Right lung (tissue), 10 donors: ENCODE measurements at places on chromosomes 2 and 18.

GRCh38 chr2:72097276-72097675 is 50.4 kb downstream of the CYP26B1 start:
- no peak for DNase-seq

DNA sequence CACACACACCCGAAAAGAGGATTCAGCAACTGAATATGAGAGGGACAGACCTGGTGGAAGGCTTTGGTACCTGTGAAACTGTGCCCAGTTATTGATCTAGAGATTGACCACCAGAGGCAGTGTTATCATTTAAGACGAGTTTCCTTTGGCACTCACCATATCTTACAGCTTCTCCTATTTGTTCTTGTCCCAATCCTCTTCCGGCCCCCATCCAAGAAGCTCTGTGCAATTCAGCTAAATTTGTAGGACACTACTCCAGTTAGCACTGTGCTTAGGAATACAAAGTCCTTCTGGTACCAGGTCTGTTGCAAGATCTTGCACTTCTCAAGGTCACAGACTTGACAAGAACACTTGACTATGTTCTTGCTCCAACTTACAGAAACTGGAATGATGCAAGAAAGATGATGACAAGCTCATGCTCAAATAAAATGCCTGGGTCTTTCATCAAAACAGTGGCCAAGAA is 177.7 kb downstream of the TMEM247 start:
- peak; percentile 80 for DNase-seq

- DNase-seq = no peak
Measured at GRCh38 chr2:191048073-191048472, 34.1 kb upstream of the STAT1 start.

- no peak for DNase-seq
Measured at GRCh38 chr2:229044581-229044980, 226.5 kb downstream of the PID1 start.

- no peak for DNase-seq
Measured at GRCh38 chr2:232667989-232668583, 29.0 kb upstream of the GIGYF2 start.

GRCh38 chr18:70288851-70289328 is at the start of gene SOCS6:
TSS of gene SOCS6 (plus strand) at chr18:70289045. CDS start at chr18:70324669, 35,624 bp downstream.
- peak; percentile 65 for DNase-seq

DNA sequence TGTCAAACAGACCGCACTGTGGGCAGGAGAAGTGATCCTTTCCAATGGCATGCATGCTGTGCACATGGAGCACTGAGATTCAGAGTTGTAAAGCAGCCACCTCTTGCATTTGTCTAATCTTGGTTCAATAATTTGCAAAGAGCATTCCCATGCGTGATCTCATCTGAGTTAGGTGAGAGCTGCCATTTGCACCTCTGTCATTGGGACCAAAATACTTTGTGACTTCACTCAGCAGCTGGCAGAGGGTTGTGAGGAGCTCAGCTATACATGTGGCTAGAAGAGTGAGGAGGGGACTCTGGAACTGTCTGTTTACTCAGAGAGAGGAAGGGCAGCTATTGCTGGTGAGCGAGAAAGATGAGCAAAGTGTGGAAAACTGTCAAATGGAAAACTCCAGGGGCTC is 265.1 kb upstream of the TNP1 start:
- no peak for DNase-seq

GRCh38 chr2:74290466-74291217 is 52.6 kb downstream of the SLC4A5 start:
- no peak for DNase-seq
